ENCODE measurements at places on chromosomes 1 and 21. TPM values are rescaled to one million over a fixed set of nuclear protein-coding genes. Genes with fewer than 3 reads are reported as not detected.

DNA sequence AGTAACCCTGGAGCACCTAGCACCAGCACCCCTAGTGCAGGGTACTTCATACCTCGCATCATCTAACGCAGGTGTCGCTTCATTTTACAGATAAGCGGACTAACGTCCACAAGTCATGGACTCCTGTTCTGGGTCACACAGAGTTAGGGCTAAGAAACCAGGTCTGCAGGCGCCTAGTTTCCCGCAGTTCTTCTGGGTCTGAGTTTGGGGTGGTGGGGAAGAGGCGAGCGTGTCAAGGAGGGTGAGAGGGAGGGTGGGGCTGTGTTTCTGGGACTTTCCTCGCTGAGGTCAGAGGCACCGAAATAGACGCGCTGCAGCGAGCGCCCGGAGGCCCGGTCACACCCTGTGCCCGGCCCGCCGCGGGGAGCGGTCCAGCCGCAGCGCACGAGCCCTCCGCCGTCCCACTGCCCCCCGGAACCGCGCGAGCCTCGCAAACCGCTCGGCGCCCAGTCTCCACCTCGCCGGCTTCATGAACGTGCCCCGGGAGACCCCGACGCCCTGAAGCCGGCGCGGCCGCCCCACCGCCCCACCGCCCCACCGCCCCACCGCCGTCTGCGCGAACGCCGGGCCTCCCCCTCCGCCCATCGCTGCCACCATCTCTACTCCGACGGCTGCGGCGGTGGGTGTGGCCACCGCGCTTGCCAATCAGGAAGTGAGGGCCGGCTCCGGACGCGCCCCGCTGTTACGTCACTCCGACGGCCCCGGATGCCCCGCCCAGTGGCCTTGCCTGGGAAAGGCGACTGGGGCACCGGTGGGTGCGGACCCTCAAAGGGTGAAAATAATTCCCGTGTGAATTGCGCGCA lies 12.3 kb downstream of the IFI6 start:
- no peak for DNase-seq

CRP gene
- not detected for total RNA-seq

GRCh38 chr1:71157151-71157550 lies 76.3 kb upstream of the ZRANB2 start:
- no peak for DNase-seq

ZNF683 gene
- total RNA-seq, result not detected

AGT gene
- total RNA-seq, result 0.07 TPM

FNDC10 gene
- 2.6 TPM for total RNA-seq

IL24 gene
- not detected for total RNA-seq

DNA sequence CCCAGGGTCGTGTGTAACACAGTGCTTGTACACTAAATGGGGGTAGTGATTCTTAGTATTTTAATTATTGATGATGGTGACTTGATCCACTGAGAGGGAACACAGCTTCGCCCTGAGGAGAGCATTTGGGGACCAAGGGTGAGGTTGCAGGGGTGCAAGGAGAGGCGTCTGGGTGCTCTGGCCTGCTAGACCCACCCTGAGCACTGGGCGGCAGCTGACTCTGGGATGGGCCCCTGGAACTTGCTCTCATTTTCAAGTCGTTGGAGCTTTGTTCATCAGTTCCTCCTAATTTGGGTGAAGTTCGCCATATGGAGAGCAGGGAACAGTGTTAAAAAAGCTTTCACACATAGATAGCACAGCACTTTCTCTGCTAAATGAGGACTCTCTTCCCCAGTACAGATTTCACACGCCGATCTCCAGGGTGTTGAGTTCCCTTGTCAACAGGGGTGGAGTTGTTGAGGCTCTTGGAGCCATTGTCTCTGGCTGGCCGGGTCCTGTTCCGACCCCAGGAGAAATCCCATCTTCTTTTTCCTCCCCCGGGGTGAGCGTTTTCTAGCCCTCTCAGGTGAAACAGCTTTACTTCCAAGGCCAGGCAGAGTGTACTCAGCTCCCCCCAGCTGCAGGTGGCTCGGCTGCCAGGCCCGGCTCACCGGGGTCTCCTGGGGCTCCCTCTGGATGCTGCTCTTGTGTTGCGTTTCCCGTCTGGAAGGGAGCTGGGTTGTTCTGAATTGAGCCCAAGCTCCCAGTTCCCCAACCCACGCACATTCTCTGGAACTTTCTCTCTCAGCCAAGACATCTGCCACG lies 367.4 kb downstream of the RPS6KC1 start:
- no peak for DNase-seq

LEMD1 gene
- 0.52 TPM for total RNA-seq

DNA sequence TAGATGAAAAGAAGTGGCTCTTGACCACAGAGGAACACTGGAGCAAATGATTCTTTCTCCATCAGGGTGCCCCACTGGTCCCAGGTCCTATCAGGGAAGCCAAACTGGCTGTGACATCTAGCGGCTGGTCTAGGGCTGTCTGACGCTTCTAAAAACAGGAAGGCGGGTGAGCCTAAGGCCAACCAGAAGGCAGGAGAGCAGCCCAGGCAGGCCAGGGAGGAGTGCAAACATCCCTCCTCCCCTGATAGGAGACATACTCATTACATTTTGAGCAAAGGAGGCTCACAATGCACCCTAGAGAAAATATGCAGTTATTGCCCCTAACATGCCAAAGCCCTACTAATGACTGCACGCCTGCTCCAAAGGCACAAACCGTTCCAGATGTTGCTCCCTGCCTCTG lies 10.4 kb upstream of the FOXE3 start:
- no peak for DNase-seq

GRCh38 chr1:37338658-37339057 lies 135.7 kb upstream of the ZC3H12A start:
- no peak for DNase-seq

DNA sequence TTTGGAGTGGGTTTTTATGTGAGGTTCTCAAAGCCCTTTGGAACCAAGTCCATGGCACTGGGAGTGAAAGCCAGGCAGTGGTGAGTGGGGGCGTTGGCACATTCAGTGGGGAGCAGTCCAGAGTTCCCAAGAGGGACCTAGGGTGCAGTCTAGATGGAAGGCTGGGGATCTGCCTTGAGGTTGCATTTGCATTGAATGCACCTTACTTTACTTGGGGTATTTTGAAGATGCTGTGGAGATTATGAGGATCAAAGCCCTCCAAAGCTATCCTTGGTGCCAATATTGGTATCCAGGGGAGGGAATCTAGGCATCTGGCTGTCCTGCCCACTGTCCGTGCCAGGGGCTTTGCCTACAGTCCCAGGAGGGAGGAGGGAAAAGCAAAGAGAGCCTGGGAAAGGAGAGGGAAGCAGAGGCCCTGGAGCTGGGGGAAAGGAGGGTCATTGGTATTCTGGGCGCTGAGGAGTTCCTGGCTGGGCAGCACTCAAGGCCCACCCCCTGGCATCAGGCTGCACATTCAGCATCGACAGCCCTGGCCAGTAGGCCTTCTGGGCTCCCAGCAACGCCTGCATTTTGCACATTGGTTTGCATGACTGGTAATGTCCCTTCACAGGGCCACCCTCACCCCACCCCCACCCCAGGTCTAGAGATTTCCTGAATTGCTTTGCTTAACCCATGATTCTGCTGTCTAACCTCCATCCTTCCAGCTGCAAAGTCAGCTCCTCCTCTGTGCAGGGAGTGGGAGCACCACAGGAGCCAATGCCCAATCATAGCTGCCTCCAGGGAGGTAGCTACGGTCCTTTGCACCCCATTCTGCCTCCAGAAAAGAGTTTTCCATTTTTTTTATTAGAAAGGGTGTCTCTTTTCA lies 843 bp upstream of the BCAN start:
- DNase-seq, result no peak

DNA sequence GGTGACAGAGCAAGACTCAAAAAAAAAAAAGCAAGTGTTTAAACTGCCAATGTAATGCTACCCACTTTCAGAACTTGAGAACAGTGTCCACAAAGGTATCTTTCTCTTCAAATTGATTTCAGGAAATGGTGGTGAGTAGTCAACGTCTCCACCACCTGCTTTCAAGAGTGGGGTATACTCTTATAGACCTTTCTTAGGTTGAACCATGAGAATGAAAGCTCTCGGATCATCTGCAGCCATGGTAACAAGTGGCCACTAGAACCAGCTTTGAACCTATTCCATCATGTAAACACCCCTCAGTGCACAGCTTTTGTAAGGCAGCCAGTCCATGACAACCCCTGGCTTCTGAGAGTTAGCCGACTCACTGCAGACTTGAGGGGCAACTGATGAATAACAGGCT lies 107.4 kb downstream of the NTPCR start:
- DNase-seq, result no peak

DNA sequence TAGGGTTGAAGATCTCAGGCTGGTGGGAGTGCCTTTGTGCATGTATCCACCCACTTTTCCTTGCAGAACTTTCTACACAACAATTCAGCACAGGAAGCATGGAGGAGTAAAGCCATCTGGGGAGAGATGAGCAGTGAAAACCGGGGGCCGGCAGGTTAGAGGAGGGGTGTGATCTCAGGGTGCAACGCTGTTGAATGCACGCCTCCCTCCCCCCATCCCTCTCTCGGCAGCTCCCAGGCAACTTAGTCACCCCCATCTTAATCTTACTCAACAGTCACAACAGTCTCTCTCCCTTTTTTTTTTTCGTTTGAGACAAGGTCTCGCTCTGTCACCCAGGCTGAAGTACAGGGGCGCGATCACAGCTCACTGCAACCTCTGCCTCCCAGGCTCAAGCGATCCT lies 16.6 kb upstream of the ABCG1 start:
- DNase-seq, result no peak

DNA sequence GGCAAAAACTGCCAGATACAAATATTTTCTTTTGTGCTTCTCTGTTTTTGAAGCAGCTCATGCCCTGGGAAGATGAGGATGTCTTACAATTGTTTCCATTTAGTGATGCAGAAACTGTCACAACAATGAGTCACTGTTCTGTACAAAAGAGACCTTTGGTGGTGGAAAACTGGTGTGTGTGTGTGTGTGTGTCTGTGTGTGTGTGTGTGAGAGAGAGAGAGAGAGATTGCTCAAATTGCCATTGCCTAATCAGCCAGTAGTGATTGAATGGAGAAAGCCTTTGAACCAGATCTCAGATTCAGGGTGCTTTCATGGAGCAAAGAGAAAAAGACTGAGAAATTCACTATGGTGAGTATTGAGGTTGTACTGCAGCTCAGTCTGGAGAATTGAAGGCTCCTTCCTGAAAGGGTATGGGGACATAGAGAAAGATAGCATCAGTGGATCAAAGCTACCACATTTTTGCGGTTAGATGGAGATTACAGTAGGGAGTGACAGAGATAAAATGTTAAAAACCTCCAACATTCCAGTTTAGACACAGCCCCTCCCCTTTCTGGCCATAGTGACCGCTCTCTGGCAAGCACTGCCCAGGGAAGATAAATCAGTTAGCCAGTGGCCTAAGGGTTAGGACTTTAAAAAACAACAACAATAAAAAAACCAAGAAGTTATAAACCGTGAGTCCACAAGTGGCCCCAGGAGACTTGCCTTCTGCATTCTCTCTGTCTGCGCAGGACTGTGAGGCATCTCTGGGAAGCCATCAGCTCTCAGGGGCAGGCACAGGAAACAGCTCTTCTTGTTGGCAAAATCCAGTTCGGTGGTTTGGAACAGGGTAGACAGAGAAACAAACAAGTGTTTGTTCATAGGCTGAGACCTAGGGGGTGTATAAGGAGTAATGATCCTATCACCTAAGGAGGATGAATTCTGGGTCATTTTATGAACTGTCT lies 406.5 kb downstream of the DUSP10 start:
- peak; percentile 62 for DNase-seq

RCSD1 gene
- not detected for total RNA-seq

GRCh38 chr1:150619576-150620509 lies 9.6 kb downstream of the ENSA start:
- DNase-seq, result no peak

- DNase-seq, result no peak
Observed at GRCh38 chr1:3999941-4000735, 100.1 kb upstream of the C1orf174 start.

DNA sequence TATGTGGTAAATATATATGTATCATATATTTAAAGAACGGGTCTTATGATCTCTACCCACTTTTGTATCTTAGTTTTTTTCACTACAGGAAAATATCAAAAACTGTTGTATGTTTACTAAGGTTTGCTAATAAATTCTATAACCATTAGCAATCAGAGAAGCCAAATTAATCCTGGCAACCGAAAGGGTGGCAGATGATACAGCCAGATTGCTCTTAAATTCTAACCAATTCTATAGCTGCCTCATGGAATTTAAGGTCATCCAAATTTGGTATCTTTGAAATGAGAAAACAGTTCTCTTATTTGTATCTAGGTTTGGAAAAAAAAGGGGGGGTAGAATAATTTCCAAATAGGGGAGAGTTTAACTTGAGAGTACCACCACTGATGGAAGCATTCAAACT lies 591.2 kb downstream of the SMYD3 start:
- no peak for DNase-seq

LIN28A gene
- not detected for total RNA-seq

GRCh38 chr1:244768186-244768585 lies 67.3 kb upstream of the COX20 start:
- no peak for DNase-seq

C1QTNF12 gene
- 1.7 TPM for total RNA-seq

DNA sequence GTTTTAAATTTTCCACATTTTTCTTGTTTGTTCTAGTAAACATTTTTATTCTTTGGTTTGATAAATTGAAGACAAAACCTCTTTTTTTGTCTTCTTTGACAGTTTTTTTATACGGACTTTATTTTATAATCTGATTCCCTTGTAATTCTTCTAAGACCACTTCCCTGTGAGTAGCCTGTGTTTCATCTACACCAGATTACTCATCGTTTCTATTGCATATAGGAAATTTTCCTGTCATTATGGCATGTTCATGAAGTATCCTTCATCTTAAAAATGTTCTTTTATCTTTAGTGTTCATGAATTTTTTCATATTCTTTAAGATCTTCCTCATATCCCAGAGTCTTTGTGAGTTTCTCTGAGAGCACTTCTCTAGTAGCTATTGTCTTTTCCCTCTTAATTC lies 109.8 kb downstream of the USP25 start:
- DNase-seq, result no peak

FOXO6 gene
- 0.72 TPM for total RNA-seq

TINAGL1 gene
- 215 TPM for total RNA-seq

GRCh38 chr1:37410815-37411214 lies 63.6 kb upstream of the ZC3H12A start:
- no peak for DNase-seq

DNA sequence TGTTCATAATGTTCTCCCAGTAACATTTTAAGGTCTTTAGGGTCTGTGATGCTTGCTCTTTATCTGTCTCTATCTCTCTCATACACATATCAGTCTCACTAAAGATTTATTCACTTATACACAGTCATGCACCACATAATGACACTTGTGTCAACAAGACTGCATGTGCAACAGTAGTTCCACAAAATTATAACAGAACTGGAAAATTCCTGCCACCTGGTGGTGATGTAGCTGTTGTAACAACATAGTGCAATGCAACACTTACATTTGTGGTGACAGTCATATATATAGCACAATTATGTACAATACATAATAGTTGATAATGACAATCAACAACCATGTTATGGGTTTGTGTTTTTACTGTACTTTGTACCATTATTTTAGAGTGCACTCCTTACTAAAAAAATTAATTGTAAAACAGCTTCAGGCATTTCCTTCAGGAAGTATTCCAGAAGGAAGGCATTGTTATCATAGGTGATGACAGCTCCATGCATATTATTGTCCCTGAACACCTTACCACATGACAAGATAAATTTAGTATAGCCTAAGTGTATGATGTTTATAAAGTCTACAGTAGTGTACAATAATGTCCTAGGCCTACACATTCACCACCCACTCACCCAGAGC lies 8.1 kb downstream of the TDRD5 start:
- DNase-seq, result no peak

CNKSR1 gene
- total RNA-seq, result 14.8 TPM

GRCh38 chr1:2032737-2033136 lies 13.6 kb downstream of the GABRD start:
- DNase-seq, result no peak

Data from epithelial cell of proximal tubule (primary cell).